ENCODE measurements at places on chromosomes 7 and 10. TPM values are rescaled to one million over a fixed set of nuclear protein-coding genes. Genes with fewer than 3 reads are reported as not detected.

DNA sequence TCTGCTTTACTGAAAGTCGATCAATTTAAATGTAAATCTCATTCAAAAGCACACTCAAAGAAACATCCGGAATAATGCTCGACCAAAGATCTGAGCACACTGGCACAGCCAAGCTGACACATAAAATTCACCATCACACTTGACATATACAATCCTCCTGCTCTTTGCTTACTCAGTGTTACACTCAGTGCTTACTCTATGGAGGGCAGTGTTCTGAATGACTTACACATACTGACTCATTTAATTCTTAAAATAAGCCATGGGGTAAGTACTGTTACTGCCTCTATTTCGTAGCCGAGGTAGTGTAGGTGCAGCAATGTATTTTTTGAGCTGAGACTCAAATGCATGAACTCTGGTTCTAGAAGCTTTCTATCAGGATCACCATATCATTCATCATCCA, 421.5 kb upstream of the LRRN3 start:
- no peak for DNase-seq

GRCh38 chr10:58956926-58957325, 219.5 kb upstream of the PHYHIPL start:
- no peak for DNase-seq

DNA sequence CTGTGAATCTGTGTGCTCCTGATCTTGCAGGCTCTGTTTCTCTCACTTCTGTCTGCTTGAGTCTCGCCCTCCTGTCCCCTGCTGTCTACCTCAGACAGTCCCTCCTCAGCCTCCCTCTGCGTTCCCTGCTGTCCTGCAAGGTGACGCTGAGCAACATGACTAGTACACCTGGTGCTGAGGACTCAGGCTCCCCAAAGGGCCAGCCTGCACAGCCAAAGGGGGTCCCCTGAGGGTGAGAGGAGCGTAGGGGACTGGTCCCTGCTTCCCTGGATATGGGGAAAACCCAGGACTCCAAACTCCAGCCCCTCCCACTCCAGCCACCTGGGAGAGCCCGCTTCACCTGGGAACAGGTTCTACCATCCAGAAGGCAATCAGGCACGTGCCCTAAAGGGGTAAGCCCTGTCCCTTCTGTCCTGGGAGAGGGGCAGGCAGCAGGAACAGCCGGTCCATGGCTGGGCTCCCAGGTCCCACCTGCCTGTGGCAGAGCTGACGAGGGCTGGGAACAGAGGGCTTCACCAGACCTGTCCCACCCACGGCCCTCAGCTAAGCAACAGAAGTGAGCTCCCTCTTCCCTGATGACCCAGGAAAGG, 156.5 kb downstream of the UBE2H start:
- no peak for DNase-seq

GRCh38 chr10:34061841-34062240, 727.4 kb upstream of the NRP1 start:
- DNase-seq, result no peak

- peak; percentile 91 for DNase-seq
Observed at GRCh38 chr10:46548498-46549090, 7.9 kb downstream of the GPRIN2 start.

DNA sequence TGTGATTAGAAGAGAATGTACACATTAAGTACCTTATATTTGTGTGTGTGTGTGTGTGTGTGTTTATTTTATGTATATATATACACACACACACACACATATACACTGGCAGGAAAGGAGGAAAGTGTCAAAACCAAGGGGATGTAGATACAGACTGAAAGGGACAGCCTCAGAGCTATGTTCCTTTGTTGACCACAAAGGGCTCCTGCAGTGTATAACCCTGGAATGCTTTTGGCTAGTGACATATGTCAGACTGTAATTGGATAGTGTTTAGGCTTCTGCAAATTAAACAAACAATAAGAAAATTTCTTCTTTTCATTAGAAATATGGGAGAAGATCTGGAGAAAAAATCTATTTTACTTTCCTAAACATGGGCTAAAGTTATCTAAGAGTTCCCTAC, 15.9 kb downstream of the GBF1 start:
- no peak for DNase-seq

DNA sequence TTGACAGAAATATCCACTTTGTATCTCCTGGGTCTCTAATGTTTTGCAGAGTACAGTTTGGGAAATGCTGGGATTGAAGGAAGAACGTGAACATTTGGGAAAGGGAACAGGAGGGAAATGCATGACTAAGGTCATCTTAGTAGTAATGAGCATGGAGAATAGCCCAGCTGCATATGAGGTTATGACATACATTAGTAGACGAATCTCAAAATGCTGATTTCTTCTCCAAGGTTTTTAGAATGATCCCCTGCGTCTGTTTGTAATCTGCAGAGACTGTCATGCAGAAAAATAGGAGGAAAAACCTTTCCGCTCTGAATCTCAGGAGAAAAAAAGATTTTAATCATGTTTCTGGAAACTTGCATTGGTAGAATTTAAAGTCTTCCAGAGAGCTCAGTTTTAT, 133.6 kb downstream of the PPP1R9A start:
- no peak for DNase-seq

GRCh38 chr10:103445767-103446567, 6.2 kb downstream of the CALHM2 start:
- no peak for DNase-seq

DNA sequence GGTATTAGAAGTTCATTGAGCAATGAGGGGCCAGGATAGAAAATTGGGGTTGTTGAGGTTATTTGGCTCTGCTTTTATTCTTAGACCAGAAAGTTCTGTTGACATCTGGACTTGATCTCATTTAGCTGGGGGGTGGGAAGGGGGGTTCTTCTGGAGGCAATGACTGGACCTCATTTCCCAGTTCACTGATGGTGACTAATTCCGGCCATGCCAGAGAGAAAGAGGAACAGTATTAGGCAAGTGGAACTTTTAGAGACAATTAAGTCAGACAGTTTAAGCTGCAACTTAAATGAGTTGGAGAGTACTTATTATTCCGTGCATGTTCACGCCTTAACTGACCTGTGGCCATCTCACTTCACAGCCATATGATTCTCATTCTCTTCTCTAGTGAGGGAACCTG, 512.5 kb downstream of the REEP3 start:
- DNase-seq, result no peak

DNA sequence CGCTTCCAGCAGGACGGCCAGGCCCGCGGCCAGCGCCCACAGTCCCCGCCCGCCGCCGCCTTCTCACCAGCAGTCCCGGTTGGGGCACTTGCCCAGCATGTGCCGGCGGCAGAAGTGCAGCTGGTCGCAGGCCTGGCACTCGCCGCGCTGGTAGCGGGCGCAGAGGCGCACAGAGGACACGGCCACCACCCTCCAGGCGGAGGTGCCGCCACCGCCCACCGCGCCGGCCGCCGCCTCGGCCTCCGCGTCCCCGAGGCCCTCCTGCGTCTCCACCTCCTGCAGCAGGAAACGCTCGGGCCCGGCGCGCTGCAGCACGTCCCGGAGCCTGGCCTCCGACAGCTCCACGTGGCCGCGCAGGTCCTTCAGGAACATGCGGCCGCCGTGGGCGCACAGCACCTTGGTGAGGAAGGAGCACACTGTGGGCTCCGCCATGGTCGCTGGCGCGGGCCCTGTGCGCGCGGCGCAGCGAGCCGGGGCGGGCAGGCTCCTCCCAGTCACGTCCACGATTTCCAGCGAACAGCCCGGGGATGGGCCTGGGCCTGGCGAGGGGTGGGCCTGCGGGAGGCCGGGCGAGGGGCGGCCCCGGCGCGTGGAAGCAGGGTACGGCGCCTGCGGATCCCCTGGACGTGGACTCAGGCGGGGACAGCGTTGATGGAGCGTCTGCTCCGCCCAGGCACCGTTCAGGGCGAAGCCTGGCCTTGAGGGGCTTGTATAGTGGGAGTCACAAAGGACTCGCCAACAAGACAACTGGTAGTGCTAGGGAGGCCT, at the start of gene ZC3HAV1L:
TSS of gene ZC3HAV1L (minus strand) at position 457 of the 768 bp plus-strand sequence. CDS start at position 432, 25 bp downstream.
- peak; percentile 91 for DNase-seq

- no peak for DNase-seq
Observed at GRCh38 chr7:104142147-104142546, 65.7 kb downstream of the ORC5 start.

- no peak for DNase-seq
Observed at GRCh38 chr10:4217187-4217586, 432.2 kb upstream of the KLF6 start.

The TRPV5 gene
- total RNA-seq, result not detected

DNA sequence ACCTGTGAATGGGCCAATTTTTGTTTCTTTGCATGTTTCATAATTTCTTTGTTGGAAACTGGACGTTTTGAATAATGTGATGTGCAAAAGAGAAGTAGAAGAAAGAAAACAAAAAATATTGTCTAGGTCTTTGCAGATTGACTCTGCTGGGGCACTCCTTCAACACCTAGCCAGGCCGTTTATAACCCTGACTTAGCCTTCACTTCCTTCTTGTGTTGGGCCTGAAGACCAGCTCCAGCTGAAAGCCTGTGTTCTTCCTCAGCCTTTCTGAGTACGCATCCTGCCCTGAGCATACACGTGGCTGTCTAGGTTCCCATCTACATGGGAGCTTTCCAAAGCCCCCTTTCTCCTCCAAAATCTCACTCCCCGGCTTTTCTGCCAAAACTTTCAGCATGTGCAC, 41.9 kb downstream of the LMTK2 start:
- no peak for DNase-seq

DNA sequence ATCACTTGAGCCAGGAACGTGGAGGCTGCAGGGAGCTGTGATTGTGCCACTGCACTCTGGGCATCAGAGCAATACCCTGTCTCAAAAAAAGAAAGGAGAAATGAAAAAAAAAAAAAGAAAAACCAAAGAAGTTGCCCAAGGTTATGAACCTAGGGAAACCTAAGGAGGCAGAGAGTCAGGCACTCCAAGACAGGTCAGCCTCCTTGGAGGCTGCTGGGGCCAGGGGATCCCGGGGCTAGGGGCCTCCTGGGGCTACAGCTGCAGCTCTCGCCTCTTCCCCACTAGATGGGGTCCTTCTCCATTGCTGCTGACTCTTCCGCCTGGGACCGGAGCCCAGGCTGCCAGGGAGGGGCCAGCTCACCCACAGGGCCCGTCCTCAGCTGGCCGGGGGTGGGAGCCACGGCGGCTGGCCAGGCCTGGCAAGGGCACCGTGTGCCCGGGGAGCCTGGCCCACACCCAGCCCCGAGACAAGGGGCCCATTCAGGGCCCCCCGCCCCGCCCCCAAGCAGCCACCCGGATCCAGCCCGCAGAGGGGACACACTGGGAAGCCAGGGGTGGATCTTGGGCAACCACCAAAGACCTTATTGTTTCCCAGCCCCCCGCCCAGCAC, 1.7 kb upstream of the SPACDR start:
- DNase-seq, result no peak

GRCh38 chr10:23095966-23096801, 805 bp downstream of the MSRB2 start:
- no peak for DNase-seq

The GNG11 gene
- 33.2 TPM for total RNA-seq

DNA sequence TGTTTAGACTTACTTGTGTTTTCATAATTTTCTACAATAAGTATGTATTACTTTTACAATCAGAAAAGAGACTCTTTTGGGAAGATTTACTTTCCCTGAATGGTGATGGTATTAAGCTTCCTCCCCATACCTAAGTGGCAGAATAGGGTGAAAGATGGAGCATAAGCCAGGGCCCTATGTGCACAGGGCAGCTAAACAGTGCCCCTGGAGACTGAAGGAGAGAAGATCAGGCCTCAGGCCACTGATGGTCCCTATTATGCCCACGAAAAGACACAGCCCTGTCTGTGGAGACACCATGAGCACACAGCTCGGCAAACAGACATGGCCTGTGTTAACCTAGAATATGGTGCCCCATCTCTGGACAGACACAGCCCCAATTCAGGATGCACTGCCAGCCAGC, 139.4 kb downstream of the OAT start:
- DNase-seq, result no peak

GRCh38 chr10:52030051-52030790, 283.9 kb upstream of the DKK1 start:
- DNase-seq, result no peak

The IKZF5 gene
- total RNA-seq, result 12.4 TPM

- DNase-seq, result no peak
Observed at GRCh38 chr7:69295977-69296376, 302.3 kb upstream of the AUTS2 start.

GRCh38 chr10:13740461-13740860, 153.7 kb downstream of the PRPF18 start:
- DNase-seq, result no peak

The TAF3 gene
- 8.3 TPM for total RNA-seq

GRCh38 chr10:100728928-100729861, 16.2 kb upstream of the PAX2 start:
- no peak for DNase-seq

GRCh38 chr7:154929006-154929726, 73.8 kb downstream of the PAXIP1 start:
- no peak for DNase-seq

The FFAR4 gene
- 2.3 TPM for total RNA-seq

The SEMA3D gene
- total RNA-seq, result 1.9 TPM

- peak; percentile 69 for DNase-seq
Observed at GRCh38 chr10:47243356-47243755, 56.6 kb upstream of the GDF10 start.

The NKX2-3 gene
- 2.8 TPM for total RNA-seq

The TMEM213 gene
- not detected for total RNA-seq

The PGAM2 gene
- total RNA-seq, result not detected

GRCh38 chr7:101598422-101598985, 30.6 kb downstream of the MYL10 start:
- no peak for DNase-seq

GRCh38 chr10:4687397-4687796, 138.6 kb upstream of the AKR1E2 start:
- no peak for DNase-seq

The XRCC2 gene
- total RNA-seq, result 0.29 TPM

- DNase-seq, result no peak
Observed at GRCh38 chr7:37352974-37353948, 95.4 kb downstream of the ELMO1 start.

- no peak for DNase-seq
Observed at GRCh38 chr10:78699971-78700370, 368.8 kb upstream of the ZMIZ1 start.

The NYAP1 gene
- total RNA-seq, result 1.2 TPM

The RAB11FIP2 gene
- total RNA-seq, result 21.7 TPM

All from mesenteric fat pad (tissue), 1 donor.